ENCODE measurements at places on chromosomes 11 and 22.
A peak's percentile ranks its signal among the peaks of the same experiment; 100 is the strongest.

- DNase-seq, result no peak
These were observed 1.5 kb downstream of the PRRG4 start for GRCh38 chr11:32831221-32831620.

DNA sequence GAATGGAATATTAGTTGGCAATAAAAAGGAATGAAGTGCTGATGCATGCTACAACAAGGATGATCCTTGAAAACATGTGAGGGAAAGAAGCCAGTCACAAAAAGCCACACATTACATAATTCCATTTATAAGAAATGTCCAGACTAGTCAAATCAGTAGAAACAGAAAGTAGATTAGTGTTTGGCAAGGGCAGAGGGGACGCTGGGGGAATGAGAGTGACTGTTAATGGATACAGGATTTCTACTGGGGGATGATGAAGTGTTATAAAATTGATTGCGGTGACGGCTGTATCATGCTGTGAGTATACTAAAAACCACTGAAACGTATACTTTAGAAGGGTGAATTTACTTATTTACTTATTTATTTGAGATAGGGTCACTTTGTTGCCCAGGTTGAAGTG, 57.9 kb downstream of the C11orf58 start:
- no peak for DNase-seq

GRCh38 chr22:37229805-37230672, 14.0 kb downstream of the RAC2 start:
- DNase-seq, result peak; percentile 81

DNA sequence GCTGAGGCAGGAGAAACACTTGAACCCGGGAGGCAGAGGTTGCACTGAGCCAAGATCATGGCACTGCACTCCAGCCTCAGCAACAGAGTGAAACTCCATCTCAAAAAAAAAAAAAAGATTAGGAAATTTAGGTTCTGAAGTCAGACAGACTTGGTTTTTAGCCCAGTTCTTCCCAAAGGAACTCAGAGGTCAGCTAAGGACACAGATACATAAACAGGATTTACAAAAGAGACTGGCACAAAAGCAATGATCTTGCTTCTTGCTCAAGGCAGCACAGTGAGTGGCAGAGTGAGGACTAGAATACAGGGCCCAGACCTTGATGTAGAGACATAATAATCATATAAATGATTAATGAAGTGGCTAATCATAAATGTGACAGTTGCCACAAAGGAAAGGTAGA, 25.4 kb upstream of the RRAS2 start:
- DNase-seq, result peak; percentile 44

- peak; percentile 87 for DNase-seq
These were observed 70.8 kb downstream of the WNT7B start for GRCh38 chr22:45905924-45906865.

GRCh38 chr11:117643606-117644300, 153.3 kb downstream of the DSCAML1 start:
- DNase-seq, result no peak

GRCh38 chr11:47514825-47515647, 37.9 kb downstream of the CELF1 start:
- peak; percentile 58 for DNase-seq

DNA sequence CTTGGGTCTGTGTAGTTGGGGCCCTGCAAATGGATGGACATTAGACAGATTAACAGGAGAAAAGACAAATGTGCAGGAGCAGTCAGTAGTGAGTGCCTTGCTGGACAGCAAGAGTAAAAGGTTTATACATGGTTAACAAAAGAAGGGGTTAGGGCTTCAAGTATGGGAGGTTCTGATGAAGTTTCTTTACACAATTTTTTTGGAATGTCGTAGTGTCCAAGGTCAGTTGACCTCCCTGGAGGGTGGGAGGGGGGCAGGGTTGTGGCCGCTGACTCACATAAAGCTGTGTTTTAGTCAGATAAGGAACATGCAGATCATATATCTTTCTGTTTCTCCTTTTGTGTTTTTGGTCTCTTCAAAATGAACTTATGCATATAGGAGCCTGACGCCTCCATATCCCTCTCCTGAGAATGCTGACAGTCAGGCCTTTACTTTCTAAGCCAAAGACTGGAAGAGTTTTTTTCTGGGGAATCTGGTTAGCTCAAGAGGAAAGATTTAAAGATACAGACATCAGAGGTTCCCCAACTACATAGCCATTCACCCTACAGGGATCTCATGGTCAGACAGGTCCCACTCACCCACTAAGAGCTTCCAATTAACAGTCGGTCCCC, 134.3 kb downstream of the NECTIN1 start:
- peak; percentile 76 for DNase-seq

- DNase-seq, result no peak
These were observed 218.8 kb downstream of the PGR start for GRCh38 chr11:100910808-100911207.

DNA sequence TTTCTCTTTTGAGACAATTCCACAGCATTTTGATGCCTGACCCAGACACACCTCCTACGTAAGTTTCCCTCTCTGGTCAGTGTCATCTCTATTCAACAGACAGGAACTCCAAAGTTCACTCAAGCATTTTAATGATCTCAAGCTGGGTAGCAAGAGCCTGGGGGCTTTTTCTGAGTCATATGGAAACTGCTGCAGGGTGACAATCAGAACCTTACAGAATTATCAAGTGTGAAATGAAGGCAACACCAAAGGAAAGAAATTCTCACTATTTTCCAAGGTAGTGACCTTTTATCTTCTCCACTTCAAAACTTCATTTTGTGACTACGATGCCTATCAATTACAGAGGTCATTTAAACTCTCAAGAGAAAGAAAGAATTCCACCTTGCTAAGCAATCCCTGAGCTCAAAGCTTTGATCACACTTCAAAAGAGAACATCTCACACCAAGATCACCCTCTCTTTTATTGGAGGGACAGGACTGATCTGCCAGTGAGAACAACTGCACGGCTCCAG, 229.0 kb upstream of the ZC3H12C start:
- DNase-seq, result no peak

GRCh38 chr11:14854057-14854456, 38.0 kb downstream of the CYP2R1 start:
- DNase-seq, result no peak

DNA sequence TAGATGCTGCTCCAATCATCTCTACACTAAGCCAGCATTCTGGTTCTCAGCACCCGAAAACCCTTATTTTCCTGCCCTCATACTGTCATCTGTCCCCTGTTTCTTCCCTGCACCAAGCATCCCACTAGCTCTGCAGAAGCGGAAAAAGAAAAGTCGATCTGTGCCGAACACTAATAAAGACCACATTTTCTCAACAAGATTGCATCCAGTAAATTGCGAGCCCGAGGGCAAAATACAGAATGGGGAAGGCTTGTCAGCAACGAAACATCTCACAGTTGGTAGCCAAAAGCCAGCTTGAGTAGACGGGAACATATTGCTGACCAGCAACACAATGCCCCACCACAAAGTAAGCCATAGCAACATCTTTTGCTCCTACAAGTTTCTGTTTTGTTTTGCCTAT, 227.4 kb downstream of the CADM1 start:
- DNase-seq, result peak; percentile 43

- DNase-seq, result no peak
These were observed 70.4 kb downstream of the MYO7A start for GRCh38 chr11:77198440-77198849.

DNA sequence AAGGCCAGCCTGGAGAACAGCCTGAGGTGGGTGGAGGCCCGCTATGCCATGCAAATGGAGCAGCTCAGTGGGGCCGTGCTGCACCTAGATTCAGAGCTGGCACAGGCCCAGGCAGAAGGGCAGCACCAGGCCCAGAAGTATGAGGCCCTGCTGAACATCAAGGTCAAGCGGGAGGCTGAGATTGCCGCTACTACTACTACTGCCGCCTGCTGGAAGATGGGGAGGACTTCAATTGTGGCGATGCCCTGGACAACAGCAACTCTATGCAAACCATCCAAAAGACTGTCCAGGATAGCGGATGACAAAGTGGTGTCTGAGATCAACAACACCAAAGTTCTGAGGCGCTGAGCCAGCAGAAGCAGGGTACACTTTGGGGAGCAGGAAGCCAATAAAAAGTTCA, 3.1 kb upstream of the TMEM218 start:
- DNase-seq, result no peak

GRCh38 chr22:35192129-35192918, 65.0 kb upstream of the HMGXB4 start:
- no peak for DNase-seq

- no peak for DNase-seq
These were observed 79.5 kb downstream of the GAB2 start for GRCh38 chr11:78338138-78338537.

DNA sequence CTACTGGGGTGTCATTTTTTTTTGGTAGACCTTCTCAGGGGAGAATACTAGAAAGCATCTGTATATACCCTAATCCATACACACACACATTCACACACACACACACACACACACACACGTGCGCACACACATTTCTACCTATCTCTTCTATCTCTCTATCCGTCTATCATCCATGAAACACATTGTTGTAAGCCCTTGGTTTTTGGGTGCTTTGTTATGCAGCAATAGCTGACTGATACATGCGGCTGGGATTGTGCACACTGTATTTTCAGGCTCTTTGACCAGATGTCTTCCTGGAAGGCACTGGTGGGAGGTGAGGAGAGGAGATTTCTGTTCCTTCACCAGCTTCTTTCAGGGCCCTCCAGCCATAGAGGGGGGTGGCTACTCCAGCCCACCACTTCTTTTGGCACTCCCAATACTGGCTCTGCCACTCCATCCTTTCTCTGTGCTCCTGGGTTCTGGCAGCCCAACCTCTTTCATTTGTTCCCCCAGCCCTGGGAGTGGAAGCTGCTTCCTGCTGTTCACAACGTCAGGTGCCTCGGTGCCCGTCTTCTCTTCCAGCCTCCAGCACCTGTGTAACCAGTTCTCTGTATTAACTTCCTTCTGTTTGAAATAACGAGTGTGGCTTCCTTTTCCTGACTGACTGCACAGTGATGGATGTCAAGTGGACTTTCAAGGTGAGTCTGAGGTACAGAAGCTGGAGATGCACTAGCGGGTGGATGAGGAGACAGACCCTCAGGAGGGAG, 12.4 kb upstream of the MUC2 start:
- DNase-seq, result no peak

Data from AG20443 (cell line).